ENCODE measurements at places on chromosomes 2 and 18. TPM values are rescaled to one million over a fixed set of nuclear protein-coding genes. Genes with fewer than 3 reads are reported as not detected.

GRCh38 chr18:61379827-61380226 is 46.6 kb downstream of the CDH20 start:
- DNase-seq = no peak

Gene ACVR1C
- total RNA-seq = 0.85 TPM

GRCh38 chr2:102449370-102449974 is 23.6 kb upstream of the SLC9A4 start:
- DNase-seq = peak; percentile 27

DNA sequence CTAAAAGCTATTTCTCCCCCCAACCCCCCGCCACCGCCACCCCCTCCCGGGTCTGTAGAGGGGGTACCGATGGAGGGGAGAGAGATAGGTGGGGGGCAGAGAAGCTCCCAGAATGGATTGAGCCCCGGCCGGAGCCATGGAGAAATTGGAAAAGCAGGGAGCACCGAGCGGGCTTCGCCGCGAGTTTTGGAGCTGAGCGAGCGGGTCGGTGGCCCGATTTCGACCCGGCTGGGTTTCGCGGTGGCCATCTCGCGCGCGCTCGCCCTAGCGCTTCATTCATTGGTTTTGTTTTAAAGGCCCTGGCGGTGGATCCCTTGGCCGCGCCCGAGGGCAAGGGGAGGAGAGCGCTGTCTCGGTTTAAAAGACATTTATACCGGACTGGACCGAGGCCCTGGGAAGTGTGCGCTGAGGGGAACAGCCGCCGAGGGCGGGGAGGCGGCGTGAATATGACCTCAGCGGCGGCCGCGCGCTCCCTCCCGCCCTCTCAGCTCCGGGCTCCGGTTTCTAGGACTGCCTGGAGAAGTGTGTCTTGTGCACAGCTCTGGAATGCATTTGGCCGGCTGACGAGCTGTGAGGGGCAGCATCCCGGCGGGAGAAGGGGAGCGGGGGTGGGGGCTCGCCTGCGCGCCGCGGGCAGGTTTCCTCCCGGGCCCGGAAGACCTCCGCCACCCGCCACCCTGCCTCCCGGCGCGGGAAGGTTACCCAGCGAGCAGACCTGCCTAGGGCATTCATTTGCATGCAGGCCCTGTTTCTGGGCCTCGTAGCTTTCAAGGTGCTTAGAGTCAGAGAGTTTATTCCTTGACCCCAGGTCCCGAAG is 1.7 kb upstream of the SMAD7 start:
- peak; percentile 85 for DNase-seq

GRCh38 chr2:164522561-164522981 is 98.7 kb downstream of the GRB14 start:
- DNase-seq = no peak

DNA sequence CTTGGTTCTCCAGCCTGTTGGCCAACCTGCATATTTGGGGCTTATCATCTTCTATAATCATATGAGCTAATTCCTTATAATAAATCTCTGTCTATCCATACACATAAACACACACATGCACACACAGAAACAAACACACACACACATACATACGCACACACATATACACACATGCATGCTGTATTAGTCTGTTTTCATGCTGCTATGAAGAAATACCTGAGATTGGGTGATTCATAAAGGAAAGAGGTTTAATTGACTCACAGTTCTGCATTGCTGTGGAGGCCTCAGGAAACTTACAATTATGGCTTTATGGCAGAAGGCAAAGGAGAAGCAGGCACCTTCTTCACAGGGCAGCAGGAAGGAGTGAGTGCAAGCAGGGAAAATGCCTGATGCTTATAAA is 707.4 kb upstream of the CDH2 start:
- DNase-seq = no peak

DNA sequence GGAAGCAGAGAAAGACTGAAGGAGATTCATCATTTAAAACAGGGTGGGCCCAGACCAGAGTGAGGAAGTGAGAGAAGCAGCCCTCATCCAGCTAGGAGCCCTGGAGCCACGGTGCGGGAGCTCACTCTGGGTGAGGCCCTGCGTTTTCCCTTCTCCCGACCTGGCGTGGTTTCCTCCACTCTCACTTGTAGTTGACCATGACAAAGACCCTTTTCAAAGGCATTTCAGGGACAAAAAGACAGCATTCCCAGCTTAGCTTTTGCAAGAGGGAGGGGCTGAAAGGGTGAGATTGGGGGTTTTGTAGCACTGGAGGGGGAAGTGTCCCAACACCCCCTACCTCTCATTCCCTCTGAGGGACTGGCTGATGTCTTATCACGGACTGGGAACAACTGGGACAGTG is 56.6 kb downstream of the TRPM8 start:
- DNase-seq = no peak

DNA sequence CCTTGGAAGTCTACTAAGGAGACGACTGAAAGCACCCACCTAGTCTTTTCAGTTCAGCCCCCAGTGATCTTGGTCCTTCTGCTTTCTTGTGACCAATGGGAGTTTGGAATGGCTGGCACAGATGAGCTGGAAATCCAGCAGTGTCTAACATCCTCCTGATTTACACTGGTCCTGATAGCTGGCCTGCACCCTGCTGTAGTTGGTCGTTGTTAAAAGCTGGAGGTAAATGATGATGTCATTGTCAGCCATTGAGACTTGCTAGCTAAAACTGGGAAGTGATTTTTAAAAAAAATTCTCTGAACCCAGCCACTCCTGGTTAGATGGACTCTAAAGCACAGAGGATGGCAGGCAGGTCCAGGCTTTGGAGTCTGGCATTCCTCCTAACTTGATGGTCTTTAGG is 19.3 kb downstream of the CCT7 start:
- no peak for DNase-seq

DNA sequence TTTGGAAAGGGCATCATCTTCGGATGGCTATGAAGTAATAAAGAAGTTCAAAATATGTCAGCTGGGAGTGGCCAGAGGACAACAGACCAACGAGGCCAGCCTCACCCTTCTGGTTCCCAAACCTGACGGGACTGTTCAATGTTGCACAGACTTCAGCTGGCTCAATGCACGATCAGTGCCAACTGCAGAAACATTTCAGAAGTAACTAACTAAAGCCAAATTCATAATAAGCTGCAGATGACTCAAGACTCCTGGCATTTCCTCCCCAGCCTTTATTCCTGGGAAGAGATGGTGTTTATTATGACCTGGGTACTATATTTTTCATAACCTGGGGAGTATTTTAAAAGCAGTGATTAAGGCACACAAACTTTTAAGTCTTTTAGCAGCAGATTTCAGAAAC is 3.8 kb upstream of the ATP6V1C2 start:
- no peak for DNase-seq

Gene RFX8
- 0.51 TPM for total RNA-seq

DNA sequence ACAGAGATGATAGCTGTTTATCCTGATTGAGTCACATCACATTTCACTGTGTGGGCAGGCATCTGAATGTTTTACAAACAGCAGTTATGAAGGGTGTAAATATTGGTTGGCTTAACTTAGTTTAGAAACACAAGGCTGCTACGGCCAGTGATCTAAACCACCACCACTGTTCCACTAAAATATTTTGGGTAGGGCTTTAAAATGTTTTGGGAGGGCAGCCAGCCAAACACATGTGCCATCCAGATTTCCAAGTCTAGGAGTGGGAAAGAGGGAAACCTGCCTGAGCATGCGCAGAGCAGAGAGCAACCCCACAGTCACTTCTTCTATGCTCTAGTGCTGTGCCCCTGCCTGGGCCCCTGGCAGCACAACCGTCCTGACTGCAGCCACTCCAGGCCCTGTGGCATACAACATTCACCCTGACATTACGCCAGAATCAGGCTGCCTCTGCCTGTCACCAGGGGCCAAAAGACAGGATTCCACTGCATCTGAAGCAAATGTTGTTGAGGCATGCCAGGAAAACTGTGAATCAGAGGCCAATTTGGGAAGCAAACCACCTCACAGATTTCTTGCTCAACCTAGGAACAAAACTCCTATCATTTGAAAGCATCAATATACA is 74.8 kb upstream of the COL5A2 start:
- DNase-seq = peak; percentile 16

Gene OTOF
- total RNA-seq = not detected

DNA sequence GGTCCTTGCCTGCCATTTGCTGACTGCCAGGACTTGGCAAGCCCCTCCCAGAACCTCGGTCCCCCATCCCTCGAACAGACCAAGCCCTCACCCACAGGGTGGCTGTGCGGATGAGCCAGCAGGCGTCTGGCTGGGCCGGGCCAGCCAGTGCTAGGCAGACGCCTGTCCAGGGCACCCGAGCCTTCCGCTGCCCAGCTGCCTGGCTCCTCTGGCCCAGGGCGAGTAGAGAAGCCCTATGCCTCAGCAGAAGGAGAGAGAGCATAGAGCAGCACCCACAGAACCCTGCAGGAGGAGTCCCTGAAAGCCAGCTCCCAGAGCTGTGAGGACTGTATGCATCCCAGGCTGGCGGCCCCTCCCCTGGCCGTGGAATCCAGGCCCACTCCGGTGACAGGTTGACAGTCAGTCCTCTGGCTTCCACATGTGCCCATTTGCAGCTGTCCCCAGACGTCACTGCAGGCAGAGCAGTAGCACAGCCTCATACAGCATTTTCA is 62.1 kb upstream of the GLI2 start:
- no peak for DNase-seq

- peak; percentile 20 for DNase-seq
These were observed 50.8 kb upstream of the TMEM87B start for GRCh38 chr2:112004253-112004645.

Gene TNS1
- total RNA-seq = 439 TPM

Gene RMDN2
- 19.2 TPM for total RNA-seq

GRCh38 chr18:55500316-55501086 is 87.5 kb downstream of the TCF4 start:
- no peak for DNase-seq

- no peak for DNase-seq
These were observed 28.7 kb upstream of the CABLES1 start for GRCh38 chr18:23106575-23106974.

DNA sequence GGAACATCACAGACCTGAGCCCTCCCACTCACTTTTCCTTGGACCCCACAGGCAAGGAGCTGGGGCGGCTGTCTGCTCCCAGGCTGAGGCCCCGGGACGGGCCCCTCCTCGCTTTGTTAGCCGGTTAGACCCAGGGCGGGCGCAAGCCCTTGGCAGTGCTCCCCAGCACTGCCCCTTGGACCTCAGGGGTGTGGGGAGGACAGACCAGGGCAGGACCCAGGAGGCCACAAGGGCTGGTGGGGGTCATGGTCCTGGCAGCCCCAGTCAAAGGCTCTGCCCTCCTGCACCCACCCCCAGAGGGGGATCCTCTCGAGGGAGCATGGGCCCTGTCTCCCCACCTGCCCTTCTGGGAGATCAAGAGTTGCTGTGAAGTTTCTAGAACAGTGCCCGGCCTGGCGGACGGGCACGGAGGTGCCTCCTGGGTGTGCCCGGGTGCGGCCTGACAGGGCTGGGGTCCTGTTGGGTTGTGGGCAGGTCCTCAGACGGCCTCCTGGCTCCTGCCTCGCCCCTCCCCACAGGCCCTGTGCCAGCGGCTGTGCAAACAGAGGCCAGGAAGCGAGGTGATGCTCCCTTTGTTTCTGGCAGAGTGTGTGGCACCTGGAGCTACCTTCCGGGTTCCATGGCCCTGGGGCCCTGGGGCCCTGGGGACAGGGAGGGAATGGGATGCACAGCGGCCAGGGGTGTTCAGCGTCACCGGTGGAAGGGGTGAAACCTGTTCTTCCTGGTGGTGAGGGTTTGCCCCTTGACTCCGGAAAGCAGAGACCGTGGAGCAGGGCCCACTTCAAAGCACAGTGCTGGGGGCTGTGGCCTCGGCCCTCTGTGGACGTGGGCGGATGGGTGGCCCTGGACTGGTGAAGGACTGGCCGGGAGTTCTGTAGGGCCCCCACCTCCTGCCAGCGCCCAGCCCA is 2.9 kb upstream of the GAL3ST2 start:
- DNase-seq = no peak

GRCh38 chr2:138084206-138084605 is 119.9 kb downstream of the HNMT start:
- no peak for DNase-seq

GRCh38 chr2:37786191-37786698 is 114.8 kb upstream of the CDC42EP3 start:
- no peak for DNase-seq

- DNase-seq = peak; percentile 69
These were observed 115.1 kb downstream of the EML6 start for GRCh38 chr2:54838585-54839035.

GRCh38 chr2:88067189-88067588 is 436 bp upstream of the SMYD1 start:
- no peak for DNase-seq

Gene PKDCC
- 181 TPM for total RNA-seq

GRCh38 chr2:48391616-48392015 is 138.3 kb upstream of the STON1 start:
- no peak for DNase-seq

GRCh38 chr2:142222715-142223114 is 91.9 kb upstream of the LRP1B start:
- DNase-seq = no peak

- DNase-seq = no peak
These were observed 89.3 kb downstream of the LIMS1 start for GRCh38 chr2:108623616-108624015.

DNA sequence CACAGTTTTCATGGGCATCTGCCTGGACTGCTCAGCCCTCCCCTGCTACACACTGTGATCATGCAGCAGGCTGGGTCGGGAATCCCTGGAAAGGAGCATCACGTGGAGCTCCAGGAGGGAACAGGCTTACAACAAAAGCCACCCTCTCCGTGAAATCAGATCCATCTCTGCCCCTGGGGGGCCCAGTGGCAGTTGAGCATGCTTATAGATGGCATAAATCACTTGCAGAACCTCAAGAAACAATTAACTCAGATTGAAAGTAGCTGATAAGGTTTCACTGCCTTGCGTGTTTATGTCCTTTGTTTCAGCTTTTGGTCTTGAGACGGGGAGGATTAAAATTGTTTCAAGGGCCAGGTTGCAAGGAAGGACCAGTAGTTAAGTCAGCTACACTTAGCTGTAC is 354.8 kb upstream of the MEIS1 start:
- DNase-seq = no peak

Gene TMEM18
- 37.3 TPM for total RNA-seq

Gene ZC3H6
- 41.0 TPM for total RNA-seq

DNA sequence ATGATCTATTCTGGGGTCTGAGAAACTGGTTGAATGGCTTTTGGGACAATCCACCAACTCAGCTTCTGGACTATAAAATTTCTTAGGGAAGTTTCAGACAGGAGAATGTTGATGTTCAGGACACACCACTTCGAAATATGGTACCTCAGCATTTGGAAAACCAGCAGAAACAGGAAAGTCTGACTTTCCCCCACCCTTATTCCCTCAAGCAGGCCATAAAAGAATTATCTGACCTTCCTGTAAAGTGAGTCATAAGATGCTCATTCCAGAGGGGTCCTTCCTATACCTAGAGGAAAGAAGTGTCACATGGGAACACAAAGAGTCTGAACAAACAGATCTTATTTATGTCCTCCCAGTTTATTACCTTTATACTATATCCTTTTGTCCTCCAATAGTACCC is 415.0 kb downstream of the CPS1 start:
- DNase-seq = no peak

DNA sequence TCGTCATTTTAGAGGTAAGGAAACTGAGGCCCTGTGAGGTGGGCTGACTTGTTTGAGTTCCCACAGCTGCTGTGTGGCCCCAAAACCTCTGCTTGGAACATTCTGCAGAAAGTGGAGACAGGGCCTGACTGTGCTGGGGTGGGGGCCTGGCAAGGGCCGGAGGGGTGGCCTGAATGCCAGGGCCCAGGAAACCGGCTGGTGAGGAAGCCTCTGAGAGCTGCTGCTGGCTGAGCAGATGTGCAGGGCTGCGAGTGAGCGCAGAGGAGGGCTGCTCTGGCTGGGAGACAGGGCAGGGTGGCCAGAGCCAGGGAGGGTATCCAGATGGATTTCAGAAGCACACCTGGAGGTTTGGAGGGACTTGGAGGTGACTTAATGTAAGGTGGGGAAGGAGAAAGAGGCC is 29.9 kb upstream of the INHBB start:
- DNase-seq = no peak

Gene GAL3ST2
- total RNA-seq = not detected

Measured in uterus (tissue), 4 donors.